Eye (tissue), 1 donor: ENCODE measurements at places on chromosomes 3 and 15.

GRCh38 chr3:32685543-32686185, 676 bp downstream of the CNOT10 start:
- no peak for DNase-seq

DNA sequence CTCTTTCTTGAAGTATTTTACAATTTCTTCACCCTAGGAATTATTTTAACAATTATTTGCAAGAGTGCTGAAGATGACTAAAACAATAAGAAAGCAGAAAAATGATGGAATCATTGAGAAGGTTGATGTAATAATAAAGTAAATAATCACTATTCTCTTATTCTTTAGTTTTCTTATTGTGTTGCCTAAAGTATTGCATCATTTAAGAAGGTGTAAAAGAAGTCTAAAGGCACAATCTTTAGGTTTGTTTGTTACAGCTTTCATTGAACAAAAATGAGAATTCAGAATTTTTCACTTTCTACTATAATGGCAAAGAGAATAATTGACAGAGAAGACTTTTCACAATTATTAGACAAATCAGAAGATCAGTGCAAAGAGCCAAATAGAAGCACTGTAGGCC, 65.2 kb downstream of the ASTE1 start:
- DNase-seq, result no peak

GRCh38 chr15:90154861-90155626, 46.1 kb upstream of the SEMA4B start:
- DNase-seq, result no peak

DNA sequence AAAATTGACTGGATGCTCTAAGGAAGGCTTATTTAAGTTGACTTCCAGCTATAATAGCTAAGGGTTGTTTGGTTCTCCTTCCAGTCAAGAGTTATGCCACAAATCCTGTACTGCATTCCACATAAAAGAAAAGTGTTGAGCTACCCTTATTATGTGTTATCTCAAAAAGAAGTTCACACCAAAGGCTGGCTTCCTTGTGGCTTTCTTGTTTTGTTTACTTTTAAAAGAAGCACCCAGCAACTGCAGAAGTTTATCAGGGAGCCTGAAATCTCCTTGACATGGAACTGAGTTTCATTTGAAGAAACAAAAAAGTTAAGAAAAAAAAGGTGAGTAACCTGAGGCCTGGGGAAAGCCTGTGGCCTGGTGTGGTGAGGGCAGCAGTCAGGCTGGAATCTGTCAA, 10.2 kb downstream of the MGLL start:
- DNase-seq, result no peak

DNA sequence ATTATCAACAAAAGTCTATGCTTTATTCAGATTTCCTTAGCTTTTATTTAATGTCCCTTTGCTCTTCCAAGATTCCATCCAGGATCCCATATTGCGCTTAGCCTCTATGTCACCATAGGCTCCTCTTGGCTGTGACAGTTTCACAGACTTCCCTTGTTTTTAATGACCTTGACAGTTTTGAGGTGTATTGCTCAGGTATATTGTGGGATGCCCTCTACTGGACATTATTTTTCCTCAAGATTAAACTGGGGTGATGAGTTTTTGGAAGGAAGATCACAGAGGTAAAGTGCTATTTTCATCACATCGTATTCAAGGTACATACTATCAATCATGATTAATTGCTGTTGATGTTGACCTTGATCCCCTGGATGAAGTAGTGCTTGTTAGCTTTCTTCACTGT, 99.1 kb upstream of the SMAD3 start:
- DNase-seq, result no peak

GRCh38 chr3:186540221-186540834, 3.9 kb downstream of the CRYGS start:
- peak; percentile 93 for DNase-seq

DNA sequence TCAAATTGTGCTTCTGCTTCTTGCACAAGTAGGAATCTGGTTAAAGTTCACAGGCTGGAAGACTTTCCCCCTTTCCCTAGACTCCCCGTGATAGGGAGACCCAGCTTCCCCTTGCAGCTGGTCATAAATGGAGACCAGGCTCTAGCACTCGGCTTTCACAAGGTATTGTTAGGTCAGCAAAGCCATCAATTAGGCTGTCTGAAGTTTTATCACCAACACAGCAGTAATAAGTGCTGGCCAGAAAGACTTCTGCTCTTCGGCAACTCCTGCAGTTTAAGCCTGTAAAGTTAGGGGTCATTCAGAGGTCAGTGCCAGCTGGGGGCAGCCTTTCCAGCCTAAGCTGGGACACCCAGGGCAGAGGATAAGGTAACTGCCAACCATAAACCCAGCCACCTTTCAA, 203.4 kb downstream of the MEIS2 start:
- DNase-seq, result peak; percentile 52
